ENCODE measurements at places on chromosomes 4 and X.

DNA sequence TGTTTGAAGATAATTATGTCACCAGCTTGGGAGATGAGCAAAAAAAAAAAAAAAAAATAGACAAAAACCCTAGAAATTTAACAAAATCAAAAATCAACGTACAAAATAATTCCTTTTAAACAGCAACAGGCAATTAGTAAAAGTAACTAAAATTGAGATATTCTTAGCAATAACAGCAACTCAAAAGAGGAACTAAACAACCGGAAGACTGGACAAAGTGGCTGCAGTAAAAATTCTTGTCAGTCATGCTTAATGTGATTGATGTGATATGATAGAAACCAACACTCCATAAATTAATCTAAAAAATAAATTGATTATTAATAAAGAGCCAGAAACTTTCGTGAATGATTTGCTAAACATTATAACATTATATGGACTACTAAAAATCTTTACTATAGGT lies 1534.6 kb upstream of the AGA start:
- no peak for DNase-seq

GRCh38 chrX:47690175-47690574 lies 31.2 kb upstream of the UXT start:
- DNase-seq = no peak

GRCh38 chrX:100931218-100931924 lies 2.7 kb upstream of the XKRX start:
- DNase-seq = no peak

- DNase-seq = no peak
Observed at GRCh38 chr4:24163314-24163713, 273.5 kb upstream of the PPARGC1A start.

DNA sequence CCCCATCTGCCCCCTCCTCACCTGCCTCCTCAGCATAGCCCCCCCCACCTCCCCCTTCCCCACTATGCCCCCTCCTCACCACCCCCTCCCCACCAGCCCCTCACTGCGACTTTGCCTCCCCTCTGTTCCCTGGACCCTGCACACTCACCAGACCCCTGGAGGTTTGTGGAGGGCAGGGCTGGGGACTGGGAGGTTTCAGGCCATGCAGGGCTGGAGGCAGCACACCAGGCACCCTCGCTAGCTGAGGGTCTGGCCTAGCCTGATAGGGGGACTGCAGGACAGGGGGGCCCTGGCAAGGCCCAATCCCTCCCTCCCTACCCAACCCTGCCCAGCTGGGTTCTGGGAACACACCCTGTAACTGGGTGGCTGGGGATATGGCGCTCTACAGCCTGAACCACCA lies 28.0 kb downstream of the TACC3 start:
- DNase-seq = no peak

GRCh38 chr4:23232987-23233386 lies 540.2 kb downstream of the GBA3 start:
- no peak for DNase-seq

DNA sequence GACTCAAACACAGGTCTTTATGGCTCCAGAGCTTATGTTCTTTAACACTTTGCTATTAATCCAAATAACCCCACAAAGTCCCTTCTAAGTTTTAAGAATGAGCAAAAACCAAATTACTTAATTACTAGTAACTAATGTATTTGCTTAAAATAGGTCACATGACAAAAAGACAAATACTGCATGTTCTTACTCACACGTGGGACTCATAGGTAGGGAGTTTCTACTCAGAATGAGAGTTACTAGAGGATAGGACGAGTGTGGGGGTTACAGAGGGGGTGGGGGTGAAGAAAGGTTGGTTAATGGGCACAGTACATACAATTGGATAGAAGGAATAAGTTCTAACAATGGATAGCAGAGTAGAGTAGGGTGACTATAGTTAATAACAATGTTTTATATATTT lies 5.8 kb downstream of the RPS6KA3 start:
- DNase-seq = no peak

DNA sequence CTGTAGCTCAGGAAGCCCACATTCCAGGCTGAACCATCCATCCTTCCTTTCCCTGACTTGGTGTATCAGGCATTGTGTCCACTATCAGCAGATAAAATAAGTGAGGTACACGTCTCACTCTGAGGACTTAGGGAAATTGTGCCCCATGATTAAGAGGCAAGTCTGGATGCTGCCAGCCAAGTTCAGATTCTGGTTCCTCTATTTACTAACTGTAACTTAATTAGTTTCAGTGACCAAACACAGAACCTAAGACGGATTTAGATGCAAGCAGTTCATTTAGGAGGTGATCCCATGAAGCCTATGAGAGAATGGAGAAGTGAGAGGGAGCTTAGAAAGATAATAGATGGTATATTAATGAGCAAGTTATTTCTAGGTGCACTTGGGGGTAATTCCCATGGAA lies 56.6 kb upstream of the PACRGL start:
- DNase-seq = no peak

- no peak for DNase-seq
Observed at GRCh38 chrX:97006167-97006566, 122.5 kb downstream of the RPA4 start.

DNA sequence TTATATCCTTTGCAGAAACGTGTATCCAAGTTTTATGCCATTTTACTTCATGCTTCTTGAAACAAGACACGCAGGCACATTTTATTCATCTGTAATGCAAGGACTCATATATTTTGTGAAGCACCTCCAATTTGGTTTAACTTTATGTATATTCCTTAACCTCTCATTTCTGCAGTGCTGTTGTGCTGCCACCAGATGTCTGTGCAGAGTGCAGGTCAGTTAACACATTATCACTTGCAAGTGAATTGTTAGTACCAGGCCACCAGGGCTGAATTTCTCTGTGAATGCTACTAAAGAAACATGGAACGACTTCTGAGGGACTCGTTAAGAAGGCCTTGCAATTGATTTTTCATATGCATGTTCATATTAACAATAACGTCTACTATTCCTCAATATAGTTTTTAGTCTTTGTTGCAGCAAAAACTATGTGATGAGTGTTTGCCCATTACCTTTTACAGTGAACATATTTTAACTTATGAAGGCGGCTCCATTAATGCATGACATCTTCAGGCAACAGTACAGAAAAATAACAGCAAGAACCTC lies 770.3 kb downstream of the NLGN4X start:
- DNase-seq = no peak

- no peak for DNase-seq
Observed at GRCh38 chr4:137694138-137694537, 161.8 kb upstream of the PCDH18 start.

DNA sequence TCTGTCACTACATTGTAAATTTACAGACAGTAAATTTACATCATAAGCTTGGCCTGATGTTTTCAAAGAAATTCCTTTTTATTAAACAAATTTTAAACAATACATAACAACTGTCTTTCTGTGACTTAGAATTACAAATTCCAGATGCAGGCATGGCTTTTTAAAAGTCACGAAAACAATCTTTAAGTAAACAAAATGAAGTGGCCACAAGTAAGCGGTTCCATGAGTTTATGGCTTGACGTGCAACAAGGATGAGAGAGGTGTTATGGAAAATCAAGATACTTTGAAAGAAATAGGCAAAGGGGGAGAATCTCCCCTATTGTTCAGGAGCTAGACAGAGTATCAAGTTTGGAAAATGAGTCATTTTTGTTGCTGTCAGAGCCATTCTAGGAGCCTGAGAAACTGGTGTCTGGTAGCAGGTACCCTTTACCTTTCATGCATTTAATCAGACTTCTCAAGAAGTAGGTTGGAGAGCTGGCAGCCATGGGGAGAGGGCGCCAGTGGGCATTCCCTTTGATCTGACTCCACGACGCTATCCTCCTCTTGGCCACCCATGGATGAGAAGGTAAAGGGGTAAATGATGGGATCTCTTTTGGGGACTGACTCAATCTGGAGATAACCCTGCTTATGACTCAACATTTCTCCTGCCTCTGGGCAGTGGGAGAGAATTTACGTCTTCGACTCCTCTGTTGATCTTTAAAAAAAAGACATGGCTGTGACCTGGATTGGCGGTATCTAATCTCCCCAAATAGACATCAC lies 217.2 kb downstream of the SPRY1 start:
- no peak for DNase-seq

- no peak for DNase-seq
Observed at GRCh38 chrX:66163447-66163846, 600 bp upstream of the HEPH start.

All from CD4-positive, alpha-beta T cell treated with Interleukin-10 for 1 hour (primary cell).